ENCODE measurements at places on chromosomes 11 and 22. TPM values are rescaled to one million over a fixed set of nuclear protein-coding genes. Genes with fewer than 3 reads are reported as not detected.

Gene LYVE1
- total RNA-seq, result not detected

Gene IGLL1
- total RNA-seq, result not detected

Gene KRTAP5-11
- not detected for total RNA-seq

Gene OR52I1
- not detected for total RNA-seq

Gene MS4A3
- total RNA-seq, result not detected

Gene GGT5
- total RNA-seq, result 1.2 TPM

Gene FBLN1
- total RNA-seq, result 726 TPM

Gene MICAL2
- 86.4 TPM for total RNA-seq

Gene ZBTB3
- total RNA-seq, result 14.1 TPM

Gene UPK2
- total RNA-seq, result not detected

Gene POU2AF1
- total RNA-seq, result not detected

Gene PRG2
- total RNA-seq, result not detected

Gene MEI1
- total RNA-seq, result 0.73 TPM

Gene MS4A4E
- total RNA-seq, result not detected

Data from smooth muscle cell of trachea (primary cell).